ENCODE measurements at places on chromosomes 7 and 10.

DNA sequence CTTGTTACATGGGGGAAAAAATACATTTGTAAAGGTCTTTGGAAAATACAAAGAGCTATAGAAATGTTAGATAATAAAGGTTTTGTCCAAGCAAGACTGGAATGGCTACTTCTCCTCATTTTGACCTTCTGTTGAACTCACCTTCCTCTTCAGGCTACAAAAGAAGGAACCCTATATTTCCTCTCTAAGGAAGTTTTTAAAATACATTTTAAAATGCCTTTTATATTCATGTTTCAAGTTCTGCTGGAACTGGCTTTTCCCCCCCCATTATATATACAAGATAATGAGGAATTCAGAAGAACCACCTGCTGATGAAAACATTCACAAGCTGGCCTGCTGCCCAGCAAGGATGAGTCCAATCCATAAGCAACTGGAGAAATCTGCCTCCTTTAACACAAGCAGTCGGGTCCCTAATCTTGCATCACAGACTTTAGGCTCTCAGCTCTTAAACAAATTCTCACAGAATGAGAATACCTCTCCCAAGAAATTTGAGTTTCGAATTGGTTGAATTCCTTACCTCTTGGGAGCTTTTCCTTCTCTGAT is 44.6 kb downstream of the MTERF1 start:
- DNase-seq, result no peak

- DNase-seq, result no peak
Measured at GRCh38 chr10:96701265-96701664, 19.0 kb downstream of the PIK3AP1 start.

DNA sequence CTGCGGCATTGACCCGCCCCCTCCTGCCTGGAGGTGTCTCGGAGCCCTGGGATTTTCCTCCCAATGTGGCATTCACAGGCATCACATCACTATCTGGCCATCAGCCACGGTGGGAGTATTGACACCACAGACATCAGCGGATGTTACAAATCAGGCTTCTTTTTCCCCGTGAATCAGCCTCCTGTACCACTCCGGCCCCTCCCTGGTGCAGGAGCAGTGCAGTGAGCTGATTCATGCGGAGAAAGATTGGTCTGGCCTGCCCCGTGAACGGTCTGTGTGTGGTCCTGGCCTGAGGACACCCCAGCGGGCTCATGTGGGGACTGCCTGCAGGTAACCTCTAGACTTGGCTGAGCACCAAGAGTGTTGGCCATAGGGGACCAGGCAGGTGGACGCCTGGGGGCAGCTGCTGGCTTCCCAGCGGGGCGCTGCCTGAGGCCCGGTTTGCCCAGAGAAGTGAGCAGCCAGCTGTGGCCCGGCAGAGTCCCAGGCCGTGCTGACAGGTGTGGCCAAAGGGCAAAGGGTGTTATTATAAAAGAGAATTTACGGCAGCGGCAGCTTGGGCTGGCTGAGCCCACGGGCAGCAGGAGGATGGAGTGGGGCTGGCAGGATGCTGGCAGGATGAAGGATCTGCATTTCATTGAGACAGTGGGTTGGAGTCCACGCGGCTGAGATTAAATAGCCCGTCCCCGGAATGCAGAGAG is 32.1 kb upstream of the GNA12 start:
- DNase-seq, result no peak

- no peak for DNase-seq
Measured at GRCh38 chr7:2926120-2926895, 82.2 kb upstream of the GNA12 start.

- no peak for DNase-seq
Measured at GRCh38 chr10:30495687-30496086, 61.7 kb downstream of the MAP3K8 start.

DNA sequence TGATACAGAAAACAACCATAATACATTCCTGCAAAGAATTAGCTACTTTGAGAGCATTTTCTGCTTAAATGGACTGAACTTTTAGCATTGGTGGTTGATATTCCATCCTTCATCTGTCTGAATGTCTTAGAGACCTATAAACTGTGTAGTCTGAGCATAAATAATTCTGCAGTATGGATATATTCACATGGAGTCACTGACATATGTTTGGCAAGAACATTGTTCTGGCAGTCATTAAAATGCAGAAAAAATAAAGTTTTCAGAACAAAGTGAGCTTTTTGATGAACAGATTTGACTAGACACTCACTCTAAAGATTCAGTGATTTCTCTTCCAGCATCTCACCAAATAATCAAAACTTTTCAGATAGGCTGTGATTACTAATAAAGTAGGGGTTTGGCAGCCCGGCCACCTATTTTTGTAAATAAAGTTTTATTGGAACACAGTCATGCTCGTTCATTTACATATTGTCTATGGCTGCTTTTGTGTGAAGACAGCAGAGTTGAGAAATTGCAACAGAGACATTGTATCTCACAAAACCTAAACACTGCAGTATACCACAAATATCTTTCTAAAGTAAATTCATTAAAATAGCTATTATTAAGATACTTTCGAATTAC is 44.1 kb upstream of the RAPGEF5 start:
- no peak for DNase-seq

DNA sequence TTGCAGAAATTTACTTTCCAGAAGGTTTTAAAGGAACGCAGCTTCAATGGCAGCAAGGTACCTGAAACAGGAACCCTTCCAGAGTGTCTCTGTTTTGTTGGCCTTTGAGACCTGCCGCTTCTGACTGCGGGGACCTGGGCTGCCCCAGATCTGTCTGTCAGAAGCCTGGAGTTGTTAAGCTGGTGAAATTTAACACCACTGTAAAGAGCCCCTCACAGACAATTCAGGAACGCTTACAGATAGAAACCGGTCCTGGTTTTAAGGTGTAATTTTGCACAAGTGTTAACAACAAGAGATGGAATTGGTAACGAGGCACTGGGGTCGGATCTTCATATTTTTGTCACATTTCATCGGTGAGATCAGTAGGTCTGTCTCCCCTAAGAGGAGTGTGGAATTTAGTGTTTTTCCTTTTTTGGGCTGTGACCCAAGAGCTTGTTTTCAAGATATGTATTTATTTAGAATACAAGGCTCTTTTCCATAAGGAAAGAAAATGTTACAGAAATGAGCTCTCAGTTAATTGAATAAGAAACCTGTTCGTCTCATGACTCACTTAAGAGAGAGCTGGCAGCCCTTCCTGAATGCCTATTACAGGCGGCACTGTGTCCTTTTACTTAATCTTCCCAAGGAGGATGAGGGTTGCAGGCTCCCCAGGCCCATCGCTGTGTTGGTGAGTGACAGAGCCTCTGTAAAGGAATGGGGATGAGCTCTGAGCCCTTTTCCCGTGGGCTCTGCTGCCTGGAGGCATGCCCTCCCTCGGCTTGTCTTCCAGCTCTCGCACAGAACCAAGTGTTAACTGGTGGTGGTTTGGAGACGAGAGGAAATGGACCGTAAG is 168.7 kb downstream of the CUX1 start:
- DNase-seq, result no peak

- no peak for DNase-seq
Measured at GRCh38 chr7:80632819-80633218, 5.6 kb upstream of the CD36 start.

DNA sequence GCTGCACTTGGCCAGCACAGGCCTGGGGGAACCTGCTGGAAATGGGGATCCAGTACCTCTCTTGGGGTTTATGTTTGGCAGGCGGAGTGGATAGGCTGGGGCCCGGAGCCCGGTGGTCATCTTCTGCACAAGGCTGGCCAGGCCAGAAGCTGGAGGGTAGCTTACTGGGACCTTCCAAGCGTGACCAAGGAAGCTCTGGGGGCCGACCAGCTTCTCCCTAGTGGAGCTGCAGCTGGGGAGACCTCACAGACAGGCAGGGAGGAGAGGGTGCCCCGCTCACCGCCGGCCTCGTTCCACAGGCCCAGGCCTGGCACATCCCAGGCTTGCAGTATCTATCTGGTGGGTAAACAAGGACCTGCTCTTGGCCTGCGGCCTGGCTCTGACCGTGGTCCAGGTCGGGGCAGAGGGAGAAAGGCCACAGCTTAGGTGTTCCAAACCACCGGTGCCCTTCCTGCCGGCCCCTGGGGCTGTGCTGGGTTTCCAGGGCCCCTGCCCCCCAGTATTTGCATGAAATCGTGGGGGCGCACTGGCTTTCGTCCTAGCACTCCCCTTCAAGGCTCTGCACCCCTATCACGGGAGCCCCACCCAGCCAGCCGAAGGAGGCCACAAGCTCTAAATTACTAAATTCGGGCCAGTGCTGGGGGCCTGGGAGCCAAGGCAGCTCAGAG is 1.5 kb upstream of the ELFN1 start:
- no peak for DNase-seq

GRCh38 chr7:117127585-117128168 is 174.4 kb downstream of the ST7 start:
- peak; percentile 78 for DNase-seq

DNA sequence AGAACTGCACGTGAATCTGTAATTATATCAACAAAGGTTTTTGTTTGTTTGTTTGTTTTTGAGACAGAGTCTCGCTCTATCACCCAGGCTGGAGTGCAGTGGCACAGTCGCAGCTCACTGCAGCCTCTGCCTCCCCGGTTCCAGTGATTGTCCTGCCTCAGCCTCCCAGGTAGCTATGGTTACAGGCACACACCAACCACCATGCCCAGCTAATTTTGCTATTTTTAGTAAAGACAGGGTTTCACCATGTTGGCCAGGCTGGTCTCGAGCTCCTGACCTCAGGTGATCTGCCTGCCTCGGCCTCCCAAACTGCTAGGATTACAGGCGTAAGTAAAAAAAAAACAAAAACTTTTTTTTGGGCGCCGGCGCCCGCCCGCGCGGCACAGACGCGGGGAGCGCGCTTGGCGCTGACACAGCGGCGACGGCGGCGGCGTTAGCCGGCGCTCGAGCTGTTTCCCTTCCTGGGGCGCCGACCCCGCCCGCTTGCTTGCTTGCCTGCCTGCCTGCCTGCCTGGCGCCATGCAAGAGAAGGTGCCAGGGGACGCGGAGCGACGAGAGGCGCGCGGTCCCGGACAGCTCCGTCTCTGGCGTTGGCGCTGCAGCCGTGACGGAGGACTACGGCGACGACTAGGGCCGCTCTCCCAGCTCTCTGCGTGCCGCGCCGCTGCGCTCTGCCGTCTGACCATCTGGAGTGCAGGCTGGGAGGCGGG is 171.4 kb upstream of the NUPR2 start:
- no peak for DNase-seq

DNA sequence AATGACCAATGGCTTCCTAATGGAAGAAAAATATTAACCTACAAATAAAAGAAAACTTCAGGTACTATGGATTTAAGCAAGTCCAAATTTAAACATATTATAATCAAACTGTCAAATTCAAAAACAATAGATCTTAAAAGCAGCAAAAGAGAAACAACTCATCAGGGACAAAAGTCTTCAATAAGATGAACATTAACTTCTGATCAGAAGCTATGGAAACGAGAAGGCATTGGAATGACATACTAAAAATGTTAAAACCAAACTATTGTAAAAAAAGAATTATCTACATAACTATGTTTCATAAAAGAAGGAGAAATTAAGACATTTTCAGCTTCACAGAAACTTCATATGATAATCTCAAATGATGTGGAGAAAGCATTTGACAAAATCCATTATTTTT is 334.7 kb downstream of the ANKRD7 start:
- no peak for DNase-seq

DNA sequence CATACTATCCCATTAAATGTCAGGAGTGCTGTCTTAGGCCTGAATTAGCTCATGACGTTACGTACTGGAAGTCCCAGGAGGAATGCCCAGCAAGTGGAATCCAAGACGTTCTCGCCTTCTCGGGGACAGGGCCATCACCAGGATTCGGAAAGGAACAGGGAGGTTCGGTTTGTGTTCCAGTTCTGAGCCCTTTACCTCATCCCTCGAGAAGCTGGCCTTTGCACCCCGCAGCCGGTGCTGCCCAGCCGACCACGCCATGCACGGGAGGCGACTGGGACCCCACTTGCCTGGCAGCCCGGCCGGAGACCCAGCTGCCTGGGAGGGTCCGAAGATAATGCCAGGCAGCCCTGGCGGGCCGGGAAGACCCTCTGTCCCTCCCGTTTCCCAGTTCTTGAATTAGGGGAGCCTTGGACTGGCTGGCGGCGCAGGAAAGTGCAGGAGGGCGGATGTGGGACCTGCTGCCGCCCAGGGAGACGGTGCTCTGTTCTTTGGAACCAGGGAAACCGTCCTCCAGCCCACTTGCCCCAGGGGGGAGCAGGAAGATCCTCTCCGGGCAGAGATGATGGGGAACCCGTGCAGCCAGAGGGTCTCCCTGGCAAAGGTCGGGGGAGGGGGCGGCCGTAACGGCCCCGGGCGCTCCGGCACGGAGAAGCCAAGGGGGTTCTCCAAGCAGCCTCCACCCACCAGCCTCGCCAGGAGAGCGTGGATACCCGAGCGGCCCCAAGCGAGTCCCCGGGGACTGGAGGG is 671 bp upstream of the CHST3 start:
- no peak for DNase-seq

DNA sequence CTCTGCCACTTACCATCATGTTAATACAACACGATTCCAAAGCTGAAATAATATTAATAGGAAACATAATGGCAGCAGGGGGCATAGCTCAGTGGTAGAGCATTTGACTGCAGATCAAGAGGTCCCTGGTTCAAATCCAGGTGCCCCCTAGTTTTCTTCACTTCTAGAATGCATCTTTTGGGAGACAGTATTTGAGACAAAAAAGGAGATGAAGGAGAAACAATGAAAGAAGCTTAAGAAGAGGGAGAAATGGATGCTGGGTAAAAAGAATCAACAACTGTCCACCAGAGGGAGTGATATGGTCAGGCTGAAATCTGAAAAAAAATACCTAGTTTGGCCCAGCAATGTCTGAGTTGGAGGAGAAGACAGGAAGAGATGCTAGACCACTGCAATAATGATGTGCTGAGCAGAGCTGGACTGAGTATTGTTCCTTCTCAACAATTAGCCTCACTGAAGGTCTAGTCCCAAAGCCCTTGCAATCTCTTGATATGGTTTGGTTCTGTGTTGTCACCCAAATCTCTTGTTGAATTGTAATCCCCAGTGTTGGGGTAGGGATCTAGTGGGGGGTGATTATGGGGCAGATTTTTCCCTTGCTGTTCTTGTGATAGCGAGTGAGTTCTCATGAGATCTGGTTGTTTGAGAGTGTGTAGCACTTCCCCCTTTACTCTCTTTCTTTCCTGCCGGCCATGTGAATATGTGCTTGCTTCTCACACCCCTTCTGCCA is 48.3 kb downstream of the ZNF783 start:
- DNase-seq, result peak; percentile 29

GRCh38 chr10:12241810-12242529 is 46.0 kb downstream of the CDC123 start:
- DNase-seq, result peak; percentile 93

DNA sequence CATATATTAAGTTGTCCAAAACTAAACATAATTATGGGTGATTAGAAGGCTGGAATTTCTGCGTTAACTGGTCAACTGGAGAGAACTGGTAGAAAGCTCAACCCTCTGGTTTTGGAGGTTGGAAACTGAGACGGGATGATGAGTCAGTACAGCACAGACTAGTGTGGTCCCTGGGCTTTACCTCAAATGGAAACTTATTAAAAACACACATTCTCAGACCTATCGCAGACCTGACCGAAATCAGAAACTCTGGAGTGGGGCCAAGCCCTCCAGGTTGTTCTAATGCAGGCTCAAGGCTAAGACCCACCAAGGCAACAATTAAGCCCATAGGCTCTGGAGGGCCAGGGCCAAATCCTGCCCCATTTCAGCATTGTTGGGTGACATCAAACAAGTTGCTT is 136.9 kb downstream of the KCNMA1 start:
- DNase-seq, result no peak

GRCh38 chr7:4830176-4830575 is 31.7 kb downstream of the PAPOLB start:
- DNase-seq, result peak; percentile 62

- no peak for DNase-seq
Measured at GRCh38 chr7:127973832-127974231, 57.4 kb downstream of the LRRC4 start.
